Right renal cortex interstitium (tissue), 3 donors: ENCODE measurements at places on chromosomes 6 and 20.

DNA sequence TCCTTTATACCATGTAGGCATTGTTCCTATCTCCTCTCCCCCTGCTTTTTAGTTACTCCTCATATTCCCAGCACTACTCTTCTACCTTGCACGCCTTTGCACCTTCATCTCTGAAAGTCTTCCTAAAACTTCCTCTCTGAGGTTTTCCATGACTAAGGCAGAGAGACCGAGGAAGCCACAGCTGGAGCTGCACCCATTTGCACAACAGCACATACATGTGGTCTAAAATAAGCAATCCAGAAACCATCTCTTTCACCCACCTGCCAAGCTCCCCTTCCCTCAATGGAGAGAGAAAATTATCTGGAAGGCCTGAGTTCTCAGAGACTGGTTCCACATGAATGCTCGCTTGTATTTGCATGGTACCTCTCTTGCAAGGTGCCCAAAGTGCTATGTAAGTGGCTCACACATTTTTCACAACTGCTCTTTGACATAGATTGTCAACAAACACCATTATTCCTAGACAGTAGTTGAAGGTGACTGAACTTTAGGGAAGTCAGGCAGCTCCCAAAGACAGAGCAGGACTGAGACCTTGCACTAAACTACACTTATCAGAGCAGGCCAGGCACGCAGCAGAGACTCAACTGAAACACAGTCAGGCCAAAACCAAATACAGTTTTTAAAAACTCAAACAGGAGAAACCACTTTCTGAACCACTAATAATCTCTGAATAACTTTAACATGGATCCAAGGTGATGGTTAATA lies 313.2 kb downstream of the TFAP2A start:
- DNase-seq = no peak

- no peak for DNase-seq
These were observed 36.1 kb downstream of the CTNNBL1 start for GRCh38 chr20:37729909-37730308.

DNA sequence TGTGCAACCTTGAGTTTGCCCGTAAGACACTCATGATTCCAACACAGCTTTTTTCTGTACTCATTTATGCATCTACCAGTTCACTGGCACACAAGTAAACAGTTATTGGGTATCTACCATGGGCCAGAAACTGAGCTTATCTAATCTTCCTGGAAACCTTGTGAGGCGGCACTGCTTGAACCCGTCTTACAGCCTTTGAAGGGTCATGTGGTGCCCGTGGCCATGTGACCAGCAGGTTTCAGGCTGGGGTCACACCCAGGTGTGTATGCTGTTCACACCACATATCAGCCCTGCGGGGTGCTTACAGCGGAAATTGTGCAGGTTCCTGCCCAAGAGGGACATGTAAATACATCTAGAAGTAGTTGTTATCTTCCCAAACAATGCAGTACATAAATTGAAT lies 6.1 kb downstream of the THBD start:
- no peak for DNase-seq

GRCh38 chr6:26389349-26389894 lies 6.5 kb downstream of the BTN2A2 start:
- DNase-seq = no peak

DNA sequence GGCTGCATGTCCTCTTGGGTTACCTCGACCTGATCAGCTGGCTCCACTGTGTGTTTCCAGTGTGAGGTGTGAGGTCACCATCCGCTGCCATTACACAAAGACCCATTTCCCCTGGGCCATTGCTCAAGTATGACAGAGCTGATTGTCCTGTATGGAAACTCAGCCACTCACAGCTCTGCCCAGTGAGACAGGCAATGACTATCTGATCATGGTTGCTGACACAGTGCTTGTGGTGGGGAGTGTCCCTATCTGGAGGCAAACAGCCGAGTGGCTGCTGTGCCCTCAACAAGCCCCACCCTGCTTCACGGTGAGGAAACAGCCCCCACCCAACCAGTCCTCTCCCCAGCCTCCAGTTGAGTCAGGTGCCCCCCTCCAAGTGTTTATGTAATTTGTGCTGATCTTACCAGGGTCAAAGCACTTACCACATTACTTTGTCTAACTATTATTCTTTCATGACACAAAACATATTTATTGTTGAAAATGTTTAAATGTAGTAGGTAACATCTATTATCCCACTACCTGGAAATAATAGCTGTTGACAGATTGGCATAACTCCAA lies 11.7 kb upstream of the MAPK13 start:
- no peak for DNase-seq

- DNase-seq = no peak
These were observed 994.7 kb upstream of the EPHA7 start for GRCh38 chr6:94414041-94414440.

- no peak for DNase-seq
These were observed 8.7 kb downstream of the TRIM38 start for GRCh38 chr6:25971187-25971821.

DNA sequence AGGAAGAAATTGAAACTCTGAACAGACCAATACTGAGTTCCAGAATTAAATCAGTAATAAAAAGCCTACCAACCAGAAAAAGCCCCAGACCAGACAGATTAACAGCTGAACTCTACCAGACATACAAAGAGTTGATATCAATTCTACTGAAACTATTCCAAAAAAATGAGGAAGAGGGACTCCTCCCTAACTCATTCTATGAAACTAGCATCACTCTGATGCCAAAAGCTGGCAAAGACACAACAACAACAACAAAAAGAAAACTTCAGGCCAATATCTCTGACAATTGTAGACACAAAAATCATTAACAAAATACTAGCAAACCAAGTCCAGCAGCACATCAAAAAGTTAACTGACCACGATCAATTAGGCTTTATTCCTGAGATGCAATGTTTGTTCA lies 246.0 kb upstream of the RUNX2 start:
- DNase-seq = no peak

GRCh38 chr6:119858901-119859300 lies 509.3 kb upstream of the MAN1A1 start:
- DNase-seq = no peak
